ENCODE measurements at places on chromosomes 11 and 22.

GRCh38 chr22:33919391-33920196 is 682 bp downstream of the LARGE1 start:
- no peak for DNase-seq

DNA sequence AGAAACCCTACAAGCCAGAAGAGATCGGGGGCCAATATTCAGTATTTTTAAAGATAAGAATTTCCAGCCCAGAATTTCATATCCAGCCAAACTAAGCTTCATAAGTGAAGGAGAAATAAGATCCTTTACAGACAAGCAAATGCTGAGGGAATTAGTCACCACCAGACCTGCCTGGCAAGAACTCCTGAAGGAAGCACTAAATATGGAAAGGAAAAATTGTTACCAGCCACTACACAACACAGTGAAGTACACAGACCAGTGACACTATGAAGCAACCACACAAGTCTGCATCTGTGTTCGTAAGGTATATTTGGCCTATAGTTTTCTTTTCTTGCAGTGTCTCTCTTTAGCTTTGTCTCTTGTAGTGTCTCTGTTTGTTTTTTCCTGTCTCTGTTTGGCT is 29.0 kb downstream of the TMEM225 start:
- no peak for DNase-seq

- DNase-seq = no peak
These were observed 3.7 kb downstream of the ILK start for GRCh38 chr11:6607190-6607795.

DNA sequence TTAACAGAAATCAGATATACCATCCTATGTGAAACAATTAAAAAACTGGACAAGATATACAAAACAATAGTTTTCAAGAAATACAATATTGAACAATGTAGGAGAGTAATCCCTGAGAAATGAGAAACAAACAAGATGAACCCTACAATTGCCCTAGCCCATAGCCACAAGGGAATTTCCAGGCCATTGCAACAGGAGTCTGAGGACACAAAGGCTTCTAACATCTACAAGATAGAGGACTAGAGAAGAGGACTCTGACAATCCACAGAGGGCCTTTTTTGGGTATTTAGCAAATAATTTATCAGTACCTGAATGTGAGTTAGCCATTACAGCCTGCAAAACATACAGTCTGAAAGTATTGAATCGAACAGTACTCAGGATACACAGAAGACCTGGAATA is 251.7 kb downstream of the GRM5 start:
- no peak for DNase-seq

GRCh38 chr11:19994672-19995071 is 165.6 kb downstream of the DBX1 start:
- DNase-seq = no peak

Measured in stimulated activated CD4-positive, alpha-beta T cell treated with anti-CD3 and anti-CD28 coated beads, TNF-alpha, amount 100 ng/mL, for 24 hours (primary cell).